ENCODE measurements at places on chromosomes 7 and 10.

DNA sequence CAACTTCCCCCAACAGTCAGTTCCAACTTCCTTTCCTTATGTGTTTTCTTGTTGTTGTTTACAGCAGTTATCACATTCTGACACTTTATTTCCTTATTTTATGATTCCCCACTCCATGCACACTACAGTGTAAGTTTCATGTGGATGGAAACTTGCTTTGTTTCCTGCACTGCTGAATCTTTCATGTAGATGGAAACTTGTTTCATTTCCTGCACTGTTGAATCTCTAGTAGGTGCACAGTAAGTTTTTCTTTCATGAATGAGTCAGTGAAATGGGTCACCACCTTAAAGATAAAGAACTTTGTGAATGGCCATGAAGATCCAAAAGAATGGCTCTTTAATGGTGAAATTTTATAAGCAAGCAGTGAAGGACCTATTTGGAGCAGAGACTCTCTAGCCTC is 61.4 kb downstream of the SHOC2 start:
- no peak overlapping the region for H3K27ac ChIP-seq
- H3K4me3 ChIP-seq, result no peak overlapping the region
- DNase-seq, result no peak
- peaks cover 6% of the 10 kb centered on the region for H3K36me3 ChIP-seq
- no peaks in the 10 kb centered on the region for H3K27me3 ChIP-seq

GRCh38 chr10:78964274-78964951 is 104.4 kb upstream of the ZMIZ1 start:
- no peak overlapping the region for H3K4me3 ChIP-seq
- no peak for DNase-seq

DNA sequence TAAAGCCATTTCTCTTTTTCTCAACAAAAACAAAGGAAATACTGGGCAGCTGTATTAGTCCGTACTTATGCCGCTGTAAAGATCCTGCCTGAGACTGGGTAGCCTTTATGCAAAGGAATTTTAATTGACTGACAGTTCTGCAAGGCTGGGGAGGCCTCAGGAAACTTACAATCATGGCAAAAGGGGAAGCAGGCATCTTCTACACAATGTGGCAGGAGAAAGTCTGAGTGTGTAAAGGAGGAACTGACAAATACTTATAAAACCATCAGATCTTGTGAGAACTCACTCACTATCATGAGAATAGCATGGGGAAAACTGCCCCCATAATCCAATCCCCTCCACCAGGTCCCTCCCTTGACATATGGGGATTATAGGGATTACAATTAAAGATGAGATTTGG is 264.3 kb downstream of the SEMA3A start:
- H3K36me3 ChIP-seq, result no peaks in the 10 kb centered on the region
- no peaks in the 10 kb centered on the region for H3K4me1 ChIP-seq
- H3K4me3 ChIP-seq, result no peak overlapping the region
- H3K27me3 ChIP-seq, result no peaks in the 10 kb centered on the region
- H3K27ac ChIP-seq, result no peak overlapping the region

GRCh38 chr10:34291466-34292193 is 523.5 kb downstream of the PARD3 start:
- no peak overlapping the region for H3K4me3 ChIP-seq
- no peaks in the 10 kb centered on the region for H3K4me1 ChIP-seq
- H3K36me3 ChIP-seq, result no peaks in the 10 kb centered on the region
- DNase-seq, result no peak

DNA sequence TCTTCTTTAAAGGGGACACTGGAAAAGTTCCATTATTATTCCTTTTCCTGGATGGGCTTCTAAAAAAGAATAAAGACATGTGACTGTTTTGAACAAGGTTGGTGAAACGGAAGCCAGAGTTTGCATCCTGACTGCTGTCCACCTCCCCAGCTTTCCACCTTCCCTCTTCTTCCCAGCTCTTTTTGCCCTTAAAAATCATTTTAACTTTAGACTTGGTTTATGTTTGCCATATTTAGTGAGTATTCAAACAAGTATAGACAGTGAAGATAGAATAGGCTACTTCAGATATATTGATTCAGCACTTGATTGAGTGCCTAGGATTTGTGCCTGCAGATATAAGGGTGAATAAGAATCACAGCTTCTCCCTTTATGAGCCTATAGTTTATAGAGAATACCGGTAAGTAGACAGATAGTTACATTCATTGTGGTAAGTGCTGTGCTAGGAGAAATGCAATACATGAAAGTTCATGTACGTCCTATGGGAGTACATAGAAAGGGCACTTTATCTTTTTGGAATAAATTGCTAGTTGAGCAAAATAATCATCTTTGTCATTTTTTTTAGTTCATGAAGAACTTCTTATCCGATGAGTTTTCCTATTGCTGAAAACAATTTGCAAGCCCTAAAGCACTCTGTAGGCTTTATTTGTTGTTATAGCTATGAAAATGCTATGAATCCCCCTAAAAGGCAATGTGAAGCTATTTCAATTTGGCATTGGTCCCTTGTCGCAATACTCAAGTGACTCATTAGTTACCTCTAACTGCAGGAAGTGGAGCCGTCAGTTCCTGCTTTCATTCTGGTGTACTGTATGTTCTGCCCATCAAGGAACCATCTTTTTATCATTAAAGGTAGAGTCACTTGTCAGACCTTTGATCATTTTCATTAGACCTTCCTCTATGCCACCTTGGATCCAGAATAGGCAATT is 57.2 kb upstream of the STRIP2 start:
- H3K27ac ChIP-seq, result no peak overlapping the region
- no peak for DNase-seq
- H3K4me3 ChIP-seq, result no peak overlapping the region
- no peaks in the 10 kb centered on the region for H3K36me3 ChIP-seq

DNA sequence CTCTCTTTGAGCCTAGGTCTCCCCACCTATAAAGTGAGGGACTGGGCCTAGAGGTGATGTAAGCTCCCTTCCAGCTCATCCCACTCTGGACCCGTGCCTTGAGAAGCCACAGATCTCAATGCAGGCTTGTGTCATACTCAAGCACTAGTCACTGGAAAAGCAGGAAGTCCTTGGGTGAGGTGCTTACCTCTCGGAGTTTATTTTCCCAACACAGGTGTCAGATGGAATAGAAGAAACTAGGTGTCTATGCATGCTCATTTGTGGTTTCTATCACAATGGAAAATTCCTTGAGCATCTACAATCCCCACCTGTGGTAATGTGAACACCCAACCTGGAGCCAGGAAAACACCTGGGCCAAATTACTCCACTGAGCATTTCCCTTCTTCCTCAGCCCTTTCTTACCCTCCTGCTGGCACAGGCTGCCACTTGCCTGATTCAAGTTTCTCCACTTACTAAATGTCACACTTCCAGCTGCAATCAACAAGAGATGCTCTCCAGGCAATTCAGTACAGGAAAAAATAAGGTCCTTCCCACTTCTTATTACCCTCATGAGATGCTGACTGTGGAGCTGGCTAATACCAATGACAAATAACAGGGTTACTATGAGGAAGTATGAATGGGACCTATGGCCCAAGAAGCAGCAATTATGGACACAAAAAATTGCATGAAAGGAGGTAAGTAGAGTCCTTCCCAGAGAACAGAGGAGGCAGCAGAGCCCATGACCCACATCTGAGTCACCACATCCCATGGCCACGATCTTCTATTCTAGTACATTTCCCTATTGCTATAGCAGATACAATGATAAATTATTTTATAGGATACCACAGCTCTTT is 13.1 kb downstream of the LSM5 start:
- H3K4me1 ChIP-seq, result 0 out of 2 replicates have a peak, but pooled peaks cover 5% of the 10 kb centered on the region
- no peaks in the 10 kb centered on the region for H3K36me3 ChIP-seq
- no peak for DNase-seq
- no peak overlapping the region for H3K27ac ChIP-seq

DNA sequence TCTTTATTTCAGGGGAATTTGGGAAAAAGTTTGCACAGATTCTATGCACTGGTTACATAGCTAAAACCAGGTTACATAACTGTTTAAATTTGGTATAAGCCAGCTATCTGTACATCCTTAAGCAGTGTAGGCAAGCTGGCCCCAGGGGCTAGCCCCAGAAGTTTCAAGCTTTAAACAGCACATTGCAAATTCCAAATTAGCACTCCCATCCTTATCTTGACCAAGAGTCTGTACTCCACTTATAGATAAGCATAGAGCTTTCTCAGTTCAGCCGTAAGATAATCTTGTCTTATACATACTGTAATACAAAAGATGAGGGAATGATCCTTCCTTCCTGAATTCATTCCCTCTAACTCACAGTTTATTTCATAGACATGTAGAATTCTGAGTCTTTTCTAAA is 109.3 kb downstream of the SPAG6 start:
- no peaks in the 10 kb centered on the region for H3K36me3 ChIP-seq
- no peak overlapping the region for H3K27ac ChIP-seq
- H3K27me3 ChIP-seq, result no peaks in the 10 kb centered on the region
- DNase-seq, result no peak

DNA sequence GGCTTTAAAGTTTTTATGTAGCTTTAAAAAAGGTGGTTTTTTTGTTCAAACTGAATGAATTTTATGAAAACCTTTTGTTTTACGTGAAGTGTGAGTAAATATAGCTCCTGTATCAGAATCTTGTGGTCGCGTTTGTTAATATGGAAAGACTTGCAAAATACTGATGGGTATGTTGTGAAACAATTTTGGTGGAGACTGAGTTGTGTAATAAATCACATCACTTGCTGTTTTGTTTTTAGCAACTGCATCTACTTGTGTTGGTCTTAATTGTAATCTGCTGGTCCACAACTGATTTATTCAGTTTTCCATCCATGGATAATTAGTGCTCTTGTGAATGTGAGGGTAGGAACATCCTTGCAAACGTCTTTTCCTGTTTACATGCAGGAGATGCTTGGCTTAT is 10.5 kb downstream of the PLXDC2 start:
- H3K36me3 ChIP-seq, result no peaks in the 10 kb centered on the region
- H3K27me3 ChIP-seq, result no peaks in the 10 kb centered on the region
- no peak overlapping the region for H3K4me3 ChIP-seq
- no peak for DNase-seq

DNA sequence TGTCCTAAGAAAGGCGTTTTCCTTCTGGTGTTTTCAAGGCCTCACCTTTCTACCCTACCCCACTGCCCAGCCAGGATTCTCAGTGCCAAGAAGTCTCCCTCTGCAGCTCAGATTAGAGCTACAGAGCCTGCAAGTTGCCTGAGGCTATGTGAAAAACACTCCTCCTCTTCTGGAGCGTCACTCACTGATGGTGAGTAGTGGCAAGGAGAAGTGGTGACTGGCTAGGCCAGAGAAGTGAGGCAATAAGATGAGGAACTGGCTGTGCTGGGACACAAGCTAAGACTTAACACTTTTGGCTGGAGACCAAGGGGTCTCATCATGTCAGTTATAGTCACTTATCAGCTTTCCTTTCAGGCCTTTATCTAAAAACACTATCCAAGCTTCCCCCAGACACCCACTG is 86.7 kb upstream of the PRKAR2B start:
- peaks cover 2% of the 10 kb centered on the region for H3K27me3 ChIP-seq
- DNase-seq, result no peak
- no peak overlapping the region for H3K4me3 ChIP-seq

DNA sequence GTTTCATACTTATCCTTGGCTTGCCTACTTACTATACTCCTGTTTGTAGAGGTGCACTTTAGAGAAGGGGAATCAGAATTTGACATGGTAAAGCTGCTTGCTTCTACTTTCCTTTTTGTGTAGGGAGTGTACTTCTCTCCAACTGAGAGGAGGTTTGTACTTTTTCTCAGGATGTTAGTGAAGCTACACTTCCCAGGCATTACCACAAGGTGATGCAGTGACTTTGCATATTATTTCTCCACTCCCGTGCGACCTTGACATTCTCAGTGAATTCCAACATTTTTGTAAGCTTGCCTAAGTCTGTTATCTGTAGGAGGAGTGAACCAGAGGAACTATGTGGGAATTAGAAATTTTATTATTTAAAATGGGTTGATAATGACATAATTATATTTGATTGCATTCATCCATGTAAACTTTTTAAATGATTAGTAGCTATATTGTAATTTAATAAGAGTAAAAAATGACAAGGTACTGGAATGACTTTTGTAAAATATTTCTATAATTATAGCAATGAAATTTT is 5.2 kb downstream of the TAX1BP1 start:
- peaks cover 21% of the 10 kb centered on the region for H3K36me3 ChIP-seq
- no peaks in the 10 kb centered on the region for H3K27me3 ChIP-seq
- H3K4me3 ChIP-seq, result no peak overlapping the region
- peaks cover 14% of the 10 kb centered on the region for H3K4me1 ChIP-seq
- DNase-seq, result no peak

DNA sequence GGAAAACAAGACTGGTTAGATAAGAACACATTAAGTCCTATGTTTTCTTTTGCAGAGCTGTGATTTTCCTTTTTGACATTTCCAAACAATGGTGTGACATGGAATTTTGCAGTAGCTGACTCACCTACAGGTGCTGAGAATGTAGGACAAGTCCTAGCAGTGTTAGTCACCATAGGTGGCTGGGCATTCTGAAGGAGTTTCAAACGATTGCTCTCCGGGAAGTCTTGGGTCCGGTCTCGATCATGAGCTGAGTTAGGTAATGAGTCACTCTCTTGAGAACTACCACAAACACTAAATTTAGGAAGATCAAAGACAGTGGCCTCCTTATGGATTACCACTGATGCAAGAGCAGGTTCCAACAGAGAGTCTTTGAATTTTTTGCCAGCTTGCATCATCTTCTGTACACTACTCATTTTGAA is 3.6 kb downstream of the FIGNL1 start:
- peaks cover 55% of the 10 kb centered on the region for H3K4me1 ChIP-seq
- no peaks in the 10 kb centered on the region for H3K27me3 ChIP-seq
- no peak overlapping the region for H3K27ac ChIP-seq
- H3K36me3 ChIP-seq, result peaks cover 67% of the 10 kb centered on the region
- no peak for DNase-seq
- no peak overlapping the region for H3K4me3 ChIP-seq

DNA sequence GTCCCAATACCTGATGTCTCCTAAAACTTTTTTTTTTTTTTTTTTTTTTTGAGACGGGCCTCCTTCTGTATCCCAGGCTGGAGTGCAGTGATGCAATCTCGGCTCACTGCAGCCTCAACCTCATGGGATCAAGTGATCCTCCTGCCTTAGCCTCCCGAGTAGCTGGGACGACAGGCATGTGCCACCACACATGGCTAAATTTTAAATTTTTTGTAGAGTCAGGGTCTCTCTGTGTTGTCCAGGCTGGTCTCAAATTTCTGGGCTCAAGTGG is 28.4 kb downstream of the GTF2IRD1 start:
- no peaks in the 10 kb centered on the region for H3K4me1 ChIP-seq
- no peak overlapping the region for H3K27ac ChIP-seq
- no peak overlapping the region for H3K4me3 ChIP-seq
- no peak for DNase-seq
- no peaks in the 10 kb centered on the region for H3K27me3 ChIP-seq
